ENCODE measurements at places on chromosomes 2 and 18.
A peak's percentile ranks its signal among the peaks of the same experiment; 100 is the strongest.

- no peak for DNase-seq
These were observed 95.1 kb downstream of the SPTBN1 start for GRCh38 chr2:54551123-54551756.

DNA sequence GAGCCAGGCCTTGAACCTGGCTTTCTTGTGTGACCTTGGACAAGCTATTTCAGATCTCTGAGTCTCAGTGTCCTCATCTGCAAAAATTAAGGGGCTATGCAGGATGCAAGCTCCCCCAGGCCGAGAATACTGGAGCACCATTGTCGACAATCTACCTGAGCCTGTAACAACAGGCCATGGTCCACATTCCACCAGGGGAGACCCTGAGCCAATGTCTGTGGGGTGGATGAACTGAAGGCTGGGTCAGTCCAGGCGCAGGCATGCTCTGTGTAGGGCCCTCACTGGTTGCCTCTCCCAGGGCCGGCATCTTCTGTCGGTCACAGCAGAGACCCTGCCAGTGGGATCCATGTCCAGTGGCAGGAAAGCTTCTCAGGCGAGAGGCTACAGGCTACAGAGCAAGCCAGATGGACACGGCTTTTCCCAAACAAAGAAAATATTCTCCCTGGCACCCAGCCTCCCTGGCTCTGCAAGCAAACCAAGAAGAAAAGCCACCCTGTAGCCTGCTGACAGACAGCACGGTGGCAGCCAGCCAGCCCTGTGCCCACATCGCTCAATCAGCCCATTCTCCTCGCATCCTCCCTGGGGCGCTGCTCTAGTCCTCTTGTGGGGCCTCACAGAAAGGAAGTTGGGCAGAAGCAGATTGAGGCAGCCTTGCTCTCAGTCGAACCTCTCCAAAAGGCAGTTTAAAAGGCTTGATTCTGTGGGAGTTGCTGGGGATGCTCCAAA is 48.7 kb upstream of the FZD7 start:
- peak; percentile 1 for DNase-seq

- DNase-seq, result no peak
These were observed 526.7 kb downstream of the RIT2 start for GRCh38 chr18:42588786-42589185.

DNA sequence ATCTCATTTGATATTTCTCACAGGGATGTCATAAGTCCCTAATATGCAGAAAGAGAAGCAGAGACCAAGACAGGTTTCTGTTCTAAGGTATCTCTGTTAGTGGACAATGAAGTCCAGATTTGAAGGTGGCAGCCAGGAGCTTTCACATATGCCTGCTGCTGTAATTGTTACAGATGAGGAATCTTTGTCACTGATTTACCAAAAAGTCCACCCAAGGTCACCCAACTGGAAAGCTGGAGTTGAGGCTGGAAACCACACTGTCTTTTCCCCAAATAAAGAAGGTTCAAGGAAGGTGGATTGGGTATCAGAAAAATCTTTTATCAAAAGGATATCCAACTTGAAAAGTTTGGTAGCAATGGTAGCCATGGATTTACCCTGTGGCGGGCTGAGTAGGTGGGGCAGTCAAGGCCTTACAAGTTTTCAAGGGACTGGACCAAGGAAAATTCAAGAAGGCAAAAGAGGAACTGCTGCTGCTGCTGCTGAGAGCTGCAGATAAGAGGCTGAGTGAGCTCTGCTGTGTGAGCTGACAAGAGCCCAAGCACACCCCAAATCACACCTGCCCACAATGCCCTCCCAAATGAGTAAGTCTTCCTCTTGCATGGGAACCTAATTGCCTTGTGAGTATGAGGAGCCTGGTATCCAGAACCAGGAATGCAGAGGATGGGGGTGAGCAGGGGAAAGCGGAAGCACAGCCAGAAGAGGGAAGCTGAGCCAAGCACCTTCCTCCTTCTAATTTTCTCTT is 241.2 kb downstream of the ANAPC1 start:
- no peak for DNase-seq

DNA sequence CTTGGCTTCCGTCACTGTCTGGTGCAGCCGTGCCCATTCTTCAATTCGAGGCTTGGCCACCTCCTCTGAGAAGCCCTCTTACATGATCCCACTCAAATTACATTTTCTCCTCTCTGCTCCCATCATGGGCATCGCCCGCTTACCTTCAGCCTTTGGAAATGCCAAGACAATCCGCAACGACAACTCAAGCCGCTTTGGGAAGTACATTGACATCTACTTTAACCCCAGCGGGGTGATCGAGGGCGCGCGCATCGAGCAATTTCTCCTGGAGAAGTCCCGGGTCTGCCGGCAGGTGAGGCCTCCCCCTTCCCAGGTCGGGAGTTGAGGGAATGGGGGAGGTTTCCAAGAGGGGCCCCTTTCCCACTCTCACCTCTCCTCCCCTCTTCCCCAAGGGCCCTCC is 38.3 kb downstream of the MYO7B start:
- DNase-seq, result no peak

GRCh38 chr2:212975333-212975732 is 176.1 kb downstream of the IKZF2 start:
- DNase-seq, result no peak

DNA sequence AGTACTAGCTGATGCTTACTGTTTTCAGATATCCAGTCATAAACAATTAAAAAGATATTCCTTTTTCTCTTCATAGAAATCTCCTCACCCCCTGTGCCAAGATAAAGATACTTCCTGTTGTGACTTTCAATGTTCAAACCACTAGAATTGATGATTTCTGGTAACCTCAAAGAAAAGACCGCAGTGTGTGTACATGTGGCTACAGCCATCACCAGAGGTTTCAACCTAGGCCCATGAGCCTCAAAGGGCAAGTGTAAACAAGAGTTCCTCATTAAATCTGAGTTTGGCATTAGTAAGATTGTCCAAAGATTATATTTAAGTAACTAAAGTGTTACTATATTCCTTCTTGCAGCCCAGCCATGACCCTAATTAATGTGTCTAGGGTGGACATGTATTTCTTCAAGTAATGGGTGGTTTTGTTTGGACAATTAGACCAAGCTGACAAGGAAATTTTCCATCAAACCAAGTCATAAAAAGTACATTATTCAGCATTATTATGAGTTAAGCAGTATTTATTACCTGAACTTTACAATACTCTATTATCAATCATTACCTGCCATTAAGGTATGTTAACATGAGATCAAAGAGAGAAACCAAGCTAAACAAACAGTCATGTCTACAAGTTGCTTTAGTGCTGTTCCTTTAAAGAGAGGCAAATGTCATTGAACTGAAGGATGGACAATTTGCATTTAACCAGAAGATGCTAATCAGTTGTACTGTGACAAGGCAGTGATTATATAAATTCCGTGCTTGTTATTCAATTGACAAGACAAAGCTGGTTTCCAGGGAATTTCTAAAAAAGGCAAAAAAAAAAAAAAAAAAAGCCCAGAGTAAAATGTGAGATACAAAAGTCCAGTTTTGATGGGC is 382.7 kb downstream of the LNPK start:
- DNase-seq, result no peak

DNA sequence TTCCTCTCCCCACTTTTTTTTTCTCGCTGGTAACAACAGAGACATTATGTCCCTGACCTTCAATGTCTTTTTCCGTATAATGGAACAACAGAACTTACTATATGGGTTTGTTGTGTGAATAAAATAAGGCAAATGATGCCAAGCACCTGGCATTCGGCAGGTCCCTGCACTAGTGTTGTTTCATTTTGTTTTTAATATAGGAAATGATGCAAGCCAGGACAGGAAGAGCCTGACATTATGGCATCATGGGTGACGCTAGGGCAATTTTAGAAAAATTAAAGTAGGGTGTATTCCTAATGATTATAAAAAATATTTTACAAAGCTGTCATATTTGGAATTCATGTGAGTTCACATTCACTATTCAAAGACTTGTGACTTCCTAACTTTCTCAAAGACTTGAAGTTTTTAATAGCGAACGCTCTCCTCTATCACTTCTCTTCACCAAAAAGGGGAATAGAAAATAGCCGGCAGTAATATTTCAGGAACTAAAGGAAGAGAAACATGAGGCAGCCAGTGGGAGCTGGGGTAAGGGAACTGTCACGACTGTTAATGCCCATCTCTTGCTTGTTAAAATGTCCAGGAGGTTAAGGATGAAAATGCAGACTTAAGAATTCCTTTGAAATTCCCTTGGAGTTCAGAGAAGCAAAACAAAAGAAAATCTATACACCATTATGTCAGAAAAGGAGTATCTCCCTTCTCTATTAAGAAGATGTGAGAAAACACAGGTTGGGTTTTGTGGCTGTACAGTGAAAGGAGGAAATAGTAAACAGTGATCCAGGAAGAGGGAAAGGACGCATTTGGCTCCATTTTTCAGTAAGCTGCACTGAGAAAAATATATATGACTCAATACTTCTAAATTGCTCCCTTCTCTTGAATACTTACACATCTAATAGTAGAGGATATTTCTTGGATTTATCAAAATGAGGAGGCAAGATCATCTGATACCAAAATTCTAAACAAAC is 60.2 kb downstream of the DPP4 start:
- no peak for DNase-seq

GRCh38 chr2:232134939-232135338 is 173.4 kb downstream of the DIS3L2 start:
- no peak for DNase-seq

- DNase-seq, result no peak
These were observed 64.2 kb downstream of the SCG2 start for GRCh38 chr2:223537651-223538601.

- DNase-seq, result no peak
These were observed 101.1 kb downstream of the PIGN start for GRCh38 chr18:62085756-62086155.

DNA sequence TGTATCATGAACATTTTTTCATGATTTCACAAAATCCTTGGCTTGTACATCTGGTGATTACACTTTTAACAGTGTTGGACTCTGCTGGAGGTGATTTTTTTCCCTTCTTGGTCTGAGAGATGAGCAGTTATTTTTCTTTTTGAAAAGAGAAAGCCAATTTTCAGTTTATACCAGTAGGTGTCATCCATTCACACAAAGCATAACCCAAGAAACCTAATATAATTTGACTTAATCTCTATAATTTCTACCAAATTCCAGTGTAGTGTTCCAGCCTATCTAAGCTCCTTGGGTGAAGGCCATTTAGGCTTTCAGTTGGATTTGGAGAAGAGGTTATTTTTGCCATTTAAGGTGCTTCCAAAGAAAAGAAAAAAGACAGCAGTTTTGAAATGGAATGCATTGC is 7.7 kb upstream of the ICOS start:
- no peak for DNase-seq

- no peak for DNase-seq
These were observed 5.1 kb upstream of the TEX51 start for GRCh38 chr2:126893606-126894005.

GRCh38 chr2:226131299-226131784 is 668.3 kb downstream of the IRS1 start:
- DNase-seq, result no peak

DNA sequence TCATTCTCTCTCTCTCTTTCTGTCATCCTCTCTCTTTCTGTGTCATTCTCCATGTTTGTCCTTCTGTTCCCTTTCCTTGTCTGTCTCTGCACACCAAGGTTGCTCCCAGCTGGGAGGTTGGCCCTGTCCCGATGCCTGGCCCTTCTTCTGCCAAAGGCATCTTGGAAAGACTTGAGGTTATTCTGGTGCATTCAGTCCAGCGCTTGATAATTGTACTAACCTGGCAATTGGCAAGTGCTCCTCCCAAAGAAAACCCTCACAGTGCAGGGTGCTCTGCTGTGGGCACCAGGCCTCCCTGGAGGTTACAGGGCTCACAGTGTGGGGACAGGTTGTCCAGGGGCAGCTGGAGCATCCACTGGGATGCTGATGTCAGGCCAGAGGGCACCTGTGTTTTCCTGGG is 95.4 kb downstream of the GLI2 start:
- no peak for DNase-seq

DNA sequence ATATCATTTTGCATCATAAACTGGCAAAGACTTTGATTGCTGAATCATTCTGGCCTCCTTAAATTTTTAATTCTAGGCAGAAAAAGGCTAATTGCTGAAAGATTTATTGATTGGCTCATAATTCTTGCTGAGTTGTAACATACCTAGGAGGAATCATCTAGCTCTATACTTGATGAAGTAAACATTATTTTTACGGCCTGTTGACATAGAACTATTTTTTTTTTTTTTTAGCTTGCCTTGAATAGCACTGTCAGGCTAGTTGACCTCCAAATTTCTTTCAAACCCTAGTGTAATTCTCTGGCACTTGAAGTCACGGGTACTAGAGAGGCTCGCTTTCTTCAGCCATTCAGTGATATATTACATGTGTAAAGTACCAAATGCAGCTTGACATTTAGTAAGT is 2.8 kb downstream of the SERPINB12 start:
- no peak for DNase-seq

- no peak for DNase-seq
These were observed 108.6 kb upstream of the CCDC150 start for GRCh38 chr2:196530910-196531309.

- DNase-seq, result no peak
These were observed 73.1 kb upstream of the PID1 start for GRCh38 chr2:229344151-229344551.

DNA sequence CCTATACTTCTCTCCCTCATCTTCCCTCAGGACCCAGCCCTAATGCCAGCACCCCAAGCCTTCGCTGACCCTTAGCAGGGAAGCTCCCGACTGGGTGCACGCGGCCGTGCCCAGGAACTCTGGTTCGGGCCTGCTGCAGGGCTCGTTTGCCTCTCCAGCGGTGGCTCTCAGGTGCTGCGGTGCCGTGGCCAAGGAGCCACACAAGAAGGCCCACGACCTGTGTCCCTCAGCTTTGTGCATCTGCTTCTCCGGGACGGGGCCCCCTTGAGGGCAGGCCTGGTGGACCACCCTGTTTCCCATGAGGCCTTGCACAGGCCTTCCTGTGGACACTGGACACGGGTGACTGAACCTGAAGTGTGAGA is 17.7 kb downstream of the BOK start:
- no peak for DNase-seq

DNA sequence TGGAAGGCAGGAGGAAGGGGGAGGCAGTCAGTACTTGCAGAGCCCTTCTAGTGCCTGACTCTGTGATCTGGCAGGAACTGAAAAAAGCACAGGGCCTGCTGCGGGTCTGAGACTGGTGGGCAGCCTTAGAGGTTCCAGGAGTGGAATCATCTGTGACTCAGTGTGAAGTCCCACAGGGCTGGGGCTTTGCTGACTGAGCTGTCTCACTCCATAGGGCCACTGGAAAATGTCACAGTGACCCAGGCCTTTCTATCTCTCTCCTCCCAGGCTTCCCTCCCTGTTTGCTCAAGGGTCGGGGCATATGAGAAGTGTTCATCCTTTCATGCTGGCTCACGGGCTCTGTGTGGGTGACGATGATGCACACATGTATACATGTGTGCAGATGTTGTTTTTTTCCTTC is 47.1 kb upstream of the ZFP36L2 start:
- DNase-seq, result no peak
